ENCODE measurements at places on chromosomes 6 and 20. TPM values are rescaled to one million over a fixed set of nuclear protein-coding genes. Genes with fewer than 3 reads are reported as not detected.

DNA sequence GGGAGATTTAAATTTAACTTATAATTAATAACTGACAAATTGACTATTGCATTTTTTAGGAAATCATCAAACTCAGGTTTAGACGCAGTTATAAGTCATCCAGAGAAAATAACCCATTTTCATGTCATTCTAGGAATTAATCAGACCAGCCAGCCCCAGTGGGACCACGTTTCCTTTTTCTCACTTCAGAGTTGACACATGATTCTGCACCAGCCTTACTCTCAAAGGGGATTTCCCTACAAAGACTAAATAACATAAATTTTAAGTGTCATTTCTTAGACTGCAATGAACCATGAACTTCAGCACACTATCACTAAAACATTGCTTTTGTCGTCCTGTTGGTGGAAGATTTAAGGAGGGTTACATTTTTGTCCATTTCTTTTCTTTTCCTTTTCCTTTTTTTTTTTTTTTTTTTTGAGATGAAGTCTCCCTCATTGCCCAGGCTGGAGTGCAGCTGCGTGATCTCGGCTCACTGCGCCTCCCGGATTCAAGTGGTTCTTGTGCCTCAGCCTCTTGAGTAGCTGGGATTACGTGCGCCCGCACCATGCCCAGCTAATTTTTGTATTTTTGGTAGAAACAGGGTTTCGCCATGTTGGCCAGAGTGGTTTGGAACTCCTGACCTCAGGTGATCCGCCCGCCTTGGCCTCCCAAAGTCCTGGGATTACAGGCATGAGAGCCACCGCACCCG lies 3.6 kb downstream of the IPCEF1 start:
- no peak for DNase-seq

GRCh38 chr6:33091957-33092356 lies 16.2 kb downstream of the HLA-DPB1 start:
- DNase-seq: peak; percentile 80

- DNase-seq: no peak
Observed at GRCh38 chr20:26167499-26167898, 470.8 kb upstream of the ZNF337 start.

DNA sequence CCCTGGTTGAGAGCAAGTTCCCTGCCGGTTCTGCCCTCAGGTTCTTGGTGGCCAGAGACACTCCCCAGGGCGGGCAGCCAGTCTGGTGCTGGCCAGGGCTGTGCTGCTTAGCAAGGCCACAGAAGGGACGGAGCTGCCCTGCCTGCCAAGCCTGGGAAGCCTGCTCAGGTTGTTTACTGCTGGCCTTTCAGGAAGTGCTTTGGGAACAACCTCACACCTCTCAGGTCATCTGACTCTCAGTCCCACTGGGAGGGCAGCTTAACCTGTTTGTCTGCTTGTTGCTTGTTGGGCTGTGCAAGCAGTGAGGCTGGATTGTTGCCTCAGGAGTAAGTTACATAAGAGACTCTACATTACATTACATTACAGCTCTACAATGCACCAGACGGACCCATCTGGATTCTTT lies 75.8 kb upstream of the AFDN start:
- no peak for DNase-seq

GRCh38 chr6:113288409-113288808 lies 568.7 kb upstream of the MARCKS start:
- DNase-seq: no peak

DNA sequence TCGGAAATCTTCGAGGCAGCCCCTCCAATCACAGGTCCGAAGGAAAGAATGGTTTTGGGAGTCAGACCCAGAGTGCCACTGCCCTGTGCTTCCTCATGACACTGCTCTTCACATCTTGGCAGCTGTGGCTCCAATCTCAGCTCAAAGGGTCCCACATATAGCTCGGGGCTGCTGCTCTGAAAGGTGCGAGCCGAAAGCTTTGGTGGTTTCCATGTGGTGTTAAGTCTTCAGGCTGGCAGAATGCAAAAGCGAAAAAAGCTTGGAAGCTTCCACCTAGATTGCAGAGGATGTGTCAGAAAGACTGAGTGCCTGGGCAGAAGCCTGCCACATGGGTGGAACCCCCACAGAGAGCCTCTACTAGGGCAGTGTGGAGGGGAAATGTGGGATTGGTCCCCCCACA lies 314.3 kb upstream of the CHD6 start:
- DNase-seq: no peak

DNA sequence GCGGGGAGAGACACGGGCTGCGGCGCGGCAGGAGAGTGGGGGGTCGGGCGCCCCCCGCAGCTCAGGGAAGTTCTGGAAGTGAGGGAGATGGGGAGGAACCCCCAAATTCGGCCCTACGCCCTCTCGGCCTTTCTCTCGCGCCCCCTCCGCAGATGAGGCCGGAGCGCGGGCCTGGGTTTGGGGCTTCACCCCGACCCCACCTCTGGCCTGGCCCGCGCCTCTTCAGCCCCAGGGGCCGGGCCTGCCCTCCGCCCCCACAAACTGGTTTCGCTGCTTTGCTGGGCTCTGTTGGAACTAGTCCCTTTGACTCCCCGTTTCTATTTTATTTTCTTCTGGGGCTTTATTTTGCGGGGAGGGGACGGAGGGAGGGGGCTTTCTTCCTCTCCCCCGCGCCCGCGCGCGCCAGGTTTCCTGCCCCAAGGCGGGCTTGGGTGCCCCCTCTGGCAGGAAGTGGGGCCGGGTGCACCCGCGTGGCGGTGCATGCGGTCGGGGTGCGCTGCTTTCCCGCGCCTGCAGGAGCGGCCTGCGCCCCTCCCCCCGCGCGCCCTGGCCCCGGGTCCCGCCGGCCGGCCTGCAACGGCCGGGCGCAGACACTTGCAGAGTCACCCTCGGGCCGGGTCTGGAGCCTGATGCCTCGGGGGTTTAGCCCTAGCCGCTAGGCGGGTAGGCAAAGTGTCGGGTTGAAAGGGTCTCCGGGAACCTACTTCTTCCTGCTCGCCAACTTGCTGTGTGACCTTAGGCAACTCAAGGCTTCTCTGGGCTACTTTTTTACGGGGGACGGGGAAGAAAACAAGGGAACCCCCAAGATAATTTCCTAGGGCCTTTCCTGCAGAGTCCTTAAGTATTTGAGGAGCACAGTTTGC lies 1.3 kb downstream of the HMGA1 start:
- no peak for DNase-seq

DNA sequence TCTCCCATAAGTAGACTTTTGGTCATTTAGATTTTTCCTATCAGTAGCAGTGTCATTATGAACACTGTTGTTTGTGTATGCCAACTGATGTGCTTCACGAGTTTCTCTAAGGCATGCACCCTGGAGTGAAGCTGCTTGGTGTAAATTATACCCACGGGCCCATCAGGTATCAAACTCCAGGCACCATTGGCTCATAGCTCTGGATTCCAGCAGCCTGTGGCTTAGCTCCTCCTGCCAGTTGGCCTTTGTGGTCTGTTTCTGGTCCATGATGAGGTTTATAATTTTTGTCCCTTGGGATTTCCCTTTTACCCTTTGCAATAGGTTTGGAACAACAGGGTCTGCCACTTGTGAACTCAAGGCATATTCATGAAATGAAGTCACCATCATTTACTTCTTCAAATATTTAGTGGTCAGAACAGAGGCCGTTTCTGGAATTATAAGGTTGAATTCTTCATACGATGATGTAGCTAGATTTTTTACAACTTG lies 350.5 kb downstream of the PRL start:
- DNase-seq: no peak

Gene SSTR4
- not detected for total RNA-seq

Gene FILIP1
- total RNA-seq: 53.3 TPM

DNA sequence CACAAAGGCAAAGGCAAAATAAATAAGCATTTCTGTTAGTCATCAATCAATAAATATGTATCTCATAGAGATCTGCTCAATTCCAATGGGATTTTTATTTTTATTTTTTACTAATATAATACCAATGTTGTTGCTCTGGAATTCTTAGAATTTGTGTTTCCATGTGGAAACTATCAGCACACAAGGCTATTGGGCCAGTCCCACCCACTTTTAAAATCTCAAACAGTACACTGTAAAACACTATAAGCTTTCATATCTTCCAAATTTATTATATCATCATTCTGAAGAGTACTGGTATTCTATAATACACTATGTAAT lies 563.8 kb upstream of the MARCKS start:
- no peak for DNase-seq

GRCh38 chr6:109472132-109472995 lies 10.7 kb downstream of the ZBTB24 start:
- no peak for DNase-seq

GRCh38 chr6:150865043-150865405 lies 478 bp upstream of the MTHFD1L start:
- no peak for DNase-seq

- no peak for DNase-seq
Observed at GRCh38 chr6:79708095-79708791, 77.1 kb downstream of the SH3BGRL2 start.

Gene BPI
- 0.19 TPM for total RNA-seq
